ENCODE measurements at places on chromosomes 5 and 9. TPM values are rescaled to one million over a fixed set of nuclear protein-coding genes. Genes with fewer than 3 reads are reported as not detected.
A peak's percentile ranks its signal among the peaks of the same experiment; 100 is the strongest.

The C7 gene
- total RNA-seq = not detected

GRCh38 chr5:69493396-69494133 lies 975 bp downstream of the OCLN start:
- DNase-seq = peak; percentile 26
- H3K36me3 ChIP-seq = no peaks in the 10 kb centered on the region
- H3K27me3 ChIP-seq = peaks cover 20% of the 10 kb centered on the region
- H3K27ac ChIP-seq = no peak overlapping the region

DNA sequence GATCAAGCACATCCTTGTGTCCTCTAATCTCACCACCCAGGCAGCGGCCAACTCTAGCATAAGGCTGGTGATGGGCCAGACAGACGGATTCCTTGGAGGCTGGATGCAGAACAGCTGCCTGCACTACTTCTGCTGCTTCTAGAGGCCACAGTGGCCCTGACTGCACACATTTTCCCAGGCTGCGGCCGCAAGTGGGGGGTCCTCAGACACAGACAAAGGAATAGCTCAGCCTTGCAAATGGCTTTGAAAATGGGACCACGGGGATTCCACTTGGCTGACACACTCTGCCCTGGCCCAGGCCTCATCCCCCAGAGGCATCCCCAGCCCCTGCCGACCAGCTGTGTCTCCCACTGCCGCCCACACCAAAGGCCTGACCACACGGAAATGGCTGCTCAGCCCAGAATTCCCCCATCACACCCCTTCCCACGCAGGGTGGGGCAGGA lies 540.8 kb downstream of the BNC2 start:
- H3K27me3 ChIP-seq = no peaks in the 10 kb centered on the region
- H3K27ac ChIP-seq = peak overlapping the region; percentile 69
- H3K4me3 ChIP-seq = no peak overlapping the region
- no peaks in the 10 kb centered on the region for H3K36me3 ChIP-seq
- peak; percentile 86 for DNase-seq

GRCh38 chr5:139566611-139567010 lies 5.5 kb downstream of the UBE2D2 start:
- peaks cover 18% of the 10 kb centered on the region for H3K4me1 ChIP-seq
- no peaks in the 10 kb centered on the region for H3K27me3 ChIP-seq
- no peak overlapping the region for H3K4me3 ChIP-seq
- no peak for DNase-seq

DNA sequence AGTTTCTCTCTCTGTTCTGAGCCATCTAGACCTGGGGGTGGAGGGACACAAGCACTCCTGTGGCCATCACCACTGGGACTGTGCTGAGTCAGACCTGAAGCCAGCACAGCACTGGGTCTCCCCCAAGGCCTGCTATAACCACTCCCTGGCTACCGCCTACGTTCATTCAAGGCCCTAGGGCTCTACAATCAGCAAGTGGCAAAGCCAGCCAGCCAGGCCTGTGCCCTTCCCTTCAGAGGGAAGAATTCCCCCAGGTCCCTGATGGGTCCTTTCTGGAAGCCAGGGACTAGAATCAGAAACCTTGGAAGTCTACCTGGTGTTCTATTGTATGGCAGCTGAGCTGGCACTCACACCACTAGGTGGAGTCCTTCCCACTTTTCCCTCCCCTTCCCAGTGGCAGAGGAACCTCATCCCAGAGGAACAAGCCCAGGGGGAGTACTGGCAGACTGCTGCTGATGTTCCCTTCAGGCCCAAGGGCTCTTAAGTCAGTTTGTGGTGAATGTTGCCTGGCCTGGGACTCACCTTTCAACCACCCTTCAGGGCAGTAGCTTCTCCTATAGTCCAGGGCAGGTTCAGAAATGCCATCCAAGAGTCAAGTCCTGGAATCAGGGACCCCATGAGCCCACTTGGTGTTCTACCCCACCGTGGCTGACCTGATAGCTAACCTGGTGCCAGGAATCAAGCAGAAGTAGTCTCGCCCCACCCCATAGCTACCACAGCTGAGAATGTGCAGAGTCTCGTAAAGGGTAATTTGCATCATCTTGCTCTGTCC lies 20.0 kb downstream of the JMY start:
- DNase-seq = peak; percentile 5
- no peaks in the 10 kb centered on the region for H3K27me3 ChIP-seq
- no peaks in the 10 kb centered on the region for H3K4me1 ChIP-seq

DNA sequence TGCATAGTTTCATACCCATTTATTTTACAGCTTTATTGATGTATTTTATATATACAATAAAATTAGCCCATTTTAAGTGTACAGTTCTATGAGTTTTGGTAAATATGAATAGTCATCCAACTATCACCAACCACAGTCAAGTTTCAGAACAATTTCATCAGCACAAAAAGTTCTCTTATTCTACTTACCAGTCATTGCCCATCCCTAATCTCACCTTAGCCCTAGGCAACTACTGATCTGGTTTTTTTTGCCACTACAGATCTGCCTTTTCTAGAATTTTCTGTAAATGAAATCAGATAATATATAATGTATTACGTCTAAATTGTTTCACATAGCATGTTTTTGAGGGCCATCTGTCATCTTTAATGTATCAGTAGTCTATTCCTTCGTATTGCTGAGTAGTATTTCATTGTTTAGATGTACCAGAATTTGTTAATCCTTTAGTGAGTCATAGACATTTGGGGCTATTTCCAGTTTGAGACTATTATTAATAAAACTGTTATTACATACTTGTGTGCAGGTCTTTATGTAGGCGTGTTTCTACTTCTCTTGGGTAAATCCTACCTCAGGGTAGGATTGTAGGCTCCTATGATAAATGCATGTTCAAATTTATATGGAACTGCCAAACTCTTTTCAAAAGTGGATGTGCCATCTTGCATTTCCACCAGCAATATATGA lies 198.5 kb upstream of the ADAMTSL1 start:
- no peak overlapping the region for H3K27ac ChIP-seq
- H3K36me3 ChIP-seq = no peaks in the 10 kb centered on the region
- H3K4me1 ChIP-seq = no peaks in the 10 kb centered on the region

The CNTNAP3B gene
- total RNA-seq = 2.6 TPM

DNA sequence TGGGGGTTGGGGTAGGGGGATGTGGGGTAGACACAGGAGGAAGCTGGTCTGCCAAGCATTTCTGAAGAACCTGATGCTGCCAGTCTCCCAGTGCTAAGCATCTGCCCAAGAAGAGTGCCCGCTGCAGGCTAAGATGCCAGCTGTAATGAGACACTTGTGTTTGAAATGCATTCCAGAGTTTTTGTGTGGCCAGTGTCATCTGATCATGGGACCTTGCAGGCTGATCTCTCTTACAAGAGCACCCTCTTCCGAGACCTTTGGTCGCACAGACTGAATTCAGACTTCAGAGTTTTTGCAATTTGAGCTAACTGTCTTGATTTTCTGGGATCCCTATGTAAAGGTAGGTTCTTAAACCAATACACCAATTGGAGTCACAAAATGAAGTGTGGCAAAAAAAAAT lies 58.1 kb downstream of the DENND1A start:
- H3K36me3 ChIP-seq = no peaks in the 10 kb centered on the region
- no peak for DNase-seq
- H3K27me3 ChIP-seq = no peaks in the 10 kb centered on the region
- H3K27ac ChIP-seq = no peak overlapping the region
- H3K4me1 ChIP-seq = no peaks in the 10 kb centered on the region

- no peaks in the 10 kb centered on the region for H3K36me3 ChIP-seq
- peaks cover 8% of the 10 kb centered on the region for H3K4me1 ChIP-seq
- no peak overlapping the region for H3K4me3 ChIP-seq
- no peak overlapping the region for H3K27ac ChIP-seq
- DNase-seq = no peak
- H3K27me3 ChIP-seq = no peaks in the 10 kb centered on the region
Observed at GRCh38 chr9:98929895-98930341, 13.8 kb upstream of the COL15A1 start.

DNA sequence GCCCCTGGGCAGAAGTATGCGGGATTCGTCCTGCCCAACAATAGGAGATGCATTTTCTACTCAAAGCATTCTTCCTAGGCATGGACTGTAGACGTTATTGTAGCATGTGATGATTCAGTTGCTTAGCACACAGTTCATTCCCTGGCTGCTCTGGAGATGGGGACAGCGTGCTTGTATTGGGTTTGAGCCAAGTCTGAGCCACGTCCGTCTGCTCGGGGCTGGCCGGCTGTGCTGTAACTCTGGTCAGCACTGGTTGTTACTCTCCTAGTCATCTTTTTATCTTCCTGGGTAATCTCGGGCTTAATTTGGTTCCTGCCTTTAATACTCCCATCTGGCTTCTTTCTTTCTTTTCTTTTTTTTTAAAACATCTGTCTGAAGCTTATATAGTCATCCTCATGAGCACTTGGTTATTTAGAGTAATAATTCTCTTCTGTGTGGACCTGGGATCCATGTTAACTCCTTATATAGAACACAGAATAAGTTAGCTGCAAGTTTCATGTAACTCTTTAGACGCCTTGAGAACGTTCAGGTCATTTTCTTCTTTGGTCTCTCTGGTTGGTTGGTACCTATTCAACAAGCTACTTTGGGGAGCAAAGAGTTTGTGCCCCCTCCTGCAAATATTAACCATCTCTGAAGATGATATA lies 118.8 kb upstream of the RPS23 start:
- peak overlapping the region; percentile 98 for H3K27ac ChIP-seq
- H3K4me1 ChIP-seq = peaks cover 24% of the 10 kb centered on the region
- H3K4me3 ChIP-seq = no peak overlapping the region
- H3K36me3 ChIP-seq = no peaks in the 10 kb centered on the region
- H3K27me3 ChIP-seq = no peaks in the 10 kb centered on the region

- H3K27ac ChIP-seq = no peak overlapping the region
- H3K36me3 ChIP-seq = no peaks in the 10 kb centered on the region
- H3K4me1 ChIP-seq = no peaks in the 10 kb centered on the region
- no peak for DNase-seq
Observed at GRCh38 chr5:57751710-57752109, 269.1 kb upstream of the ACTBL2 start.

- peak; percentile 93 for DNase-seq
- no peak overlapping the region for H3K4me3 ChIP-seq
- no peaks in the 10 kb centered on the region for H3K27me3 ChIP-seq
- peaks cover 18% of the 10 kb centered on the region for H3K4me1 ChIP-seq
- no peaks in the 10 kb centered on the region for H3K36me3 ChIP-seq
Observed at GRCh38 chr5:158414780-158415179, 555.8 kb upstream of the CLINT1 start.

DNA sequence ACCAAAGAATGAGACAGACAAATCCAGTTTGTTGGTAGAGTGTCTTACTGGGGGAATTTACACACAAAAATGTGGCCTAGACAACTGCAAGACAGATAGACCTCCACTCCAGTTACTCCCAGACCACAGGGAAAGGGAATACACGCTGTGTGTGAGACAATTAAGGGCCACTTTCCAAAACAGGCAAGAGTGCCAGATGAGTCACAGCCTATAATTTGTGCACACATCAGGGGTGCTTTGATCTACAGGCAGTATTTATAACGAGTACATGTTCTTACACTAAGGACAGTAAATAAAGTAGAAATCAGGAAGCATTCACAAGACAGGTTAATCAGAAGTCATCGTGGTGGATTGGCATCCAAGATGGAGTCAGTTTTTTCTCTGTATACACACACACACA lies 114.8 kb downstream of the ZNF622 start:
- no peak overlapping the region for H3K4me3 ChIP-seq
- no peak overlapping the region for H3K27ac ChIP-seq
- no peak for DNase-seq
- H3K36me3 ChIP-seq = no peaks in the 10 kb centered on the region
- H3K27me3 ChIP-seq = no peaks in the 10 kb centered on the region

GRCh38 chr9:128057724-128058409 lies 9.3 kb downstream of the NAIF1 start:
- H3K27ac ChIP-seq = no peak overlapping the region
- no peak overlapping the region for H3K4me3 ChIP-seq
- no peaks in the 10 kb centered on the region for H3K4me1 ChIP-seq
- no peak for DNase-seq

The LECT2 gene
- total RNA-seq = not detected

- peak; percentile 23 for DNase-seq
- no peaks in the 10 kb centered on the region for H3K36me3 ChIP-seq
- H3K4me1 ChIP-seq = no peaks in the 10 kb centered on the region
Observed at GRCh38 chr9:27572566-27572917, 739 bp downstream of the C9orf72 start.

DNA sequence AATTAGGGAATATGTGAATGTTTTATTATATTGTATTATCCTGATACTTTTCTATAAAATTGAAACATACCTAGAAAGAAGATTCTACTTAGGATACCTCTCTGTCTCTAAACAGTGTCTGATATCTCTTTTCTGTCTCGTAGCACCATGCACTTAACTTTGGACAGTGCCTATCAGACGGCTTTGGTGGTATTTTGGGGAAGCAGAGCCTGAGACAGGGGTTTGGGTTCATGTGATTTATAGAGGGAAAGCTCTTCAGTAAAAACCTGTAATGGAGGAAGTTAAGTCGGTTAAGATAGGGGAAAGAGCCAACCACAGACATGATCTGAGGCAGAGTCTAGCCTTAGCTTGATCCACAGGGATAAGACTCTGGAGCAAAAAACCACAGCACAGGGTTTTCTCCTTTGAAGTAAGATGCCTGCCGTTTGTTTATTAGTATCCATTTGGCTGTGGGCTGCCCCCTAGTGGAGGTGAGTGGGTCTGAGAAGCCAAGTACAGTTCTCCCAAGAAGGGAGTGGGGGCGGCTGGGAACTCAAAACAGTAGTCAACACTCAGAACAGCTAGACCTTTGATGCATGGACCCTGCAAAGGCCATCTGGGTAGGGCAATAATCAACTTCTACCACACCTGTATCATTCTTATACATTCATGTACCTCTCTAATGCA lies 141.2 kb upstream of the ASTN2 start:
- no peak for DNase-seq
- no peaks in the 10 kb centered on the region for H3K27me3 ChIP-seq
- H3K27ac ChIP-seq = no peak overlapping the region
- H3K4me1 ChIP-seq = no peaks in the 10 kb centered on the region
- no peaks in the 10 kb centered on the region for H3K36me3 ChIP-seq

The TAF11L4 gene
- total RNA-seq = not detected

DNA sequence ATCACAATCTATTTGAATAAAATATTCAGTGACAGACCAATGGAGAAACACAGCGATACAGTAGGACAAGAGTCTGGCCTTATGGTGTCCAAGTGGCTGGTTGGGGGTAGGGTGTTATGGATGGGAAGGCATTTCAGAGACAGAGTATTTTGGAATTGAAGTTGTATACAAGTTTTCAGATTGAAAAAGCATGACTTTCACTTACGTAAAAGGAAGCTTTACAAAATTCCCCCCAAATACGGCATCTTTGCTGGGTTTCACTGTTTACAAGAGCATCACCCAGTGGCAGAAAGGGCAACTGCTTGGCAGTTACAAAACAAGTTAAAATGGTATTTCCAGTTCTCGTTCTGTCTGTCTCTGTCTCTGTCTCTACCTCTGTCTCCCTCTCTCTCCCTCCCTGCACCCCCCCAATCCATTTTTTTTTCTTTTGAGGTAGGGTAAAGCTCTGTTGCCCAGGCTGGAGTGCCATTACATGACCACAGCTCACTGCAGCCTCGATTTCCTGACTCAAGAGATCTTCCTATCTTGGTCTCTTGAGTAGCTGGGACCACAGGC lies 86.2 kb downstream of the PTPN3 start:
- no peaks in the 10 kb centered on the region for H3K27me3 ChIP-seq
- no peak overlapping the region for H3K4me3 ChIP-seq
- peak; percentile 27 for DNase-seq
- no peak overlapping the region for H3K27ac ChIP-seq
- H3K36me3 ChIP-seq = no peaks in the 10 kb centered on the region

Measured in astrocyte (in vitro differentiated cells and primary cell).